ENCODE measurements at places on chromosomes 1 and 21.

GRCh38 chr1:188463919-188464318, 1635.2 kb downstream of the PLA2G4A start:
- DNase-seq = no peak

DNA sequence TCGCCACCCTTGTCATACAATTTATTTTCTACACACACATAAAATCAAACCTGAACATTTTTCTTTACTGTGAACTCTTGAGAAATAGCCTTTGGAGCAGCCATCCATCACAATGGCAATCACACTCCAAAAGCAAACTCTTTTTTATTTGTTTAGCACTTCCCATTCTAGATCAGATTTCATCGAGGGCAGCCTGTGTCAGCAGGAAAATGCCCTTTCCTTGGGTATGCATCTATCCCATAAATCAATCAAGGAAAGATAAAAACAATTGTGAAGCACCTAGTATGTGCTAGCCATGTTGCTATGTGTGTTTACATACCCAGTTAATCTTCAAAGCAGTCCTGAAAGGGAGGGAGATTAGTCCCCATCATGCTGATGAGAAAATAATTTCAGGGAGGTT, 484.1 kb upstream of the USP24 start:
- no peak for DNase-seq

- DNase-seq = no peak
These were observed 128.6 kb downstream of the PRDM2 start for GRCh38 chr1:13828454-13829151.

GRCh38 chr1:40808444-40808843, 24.9 kb downstream of the KCNQ4 start:
- no peak for DNase-seq

GRCh38 chr1:107255469-107255868, 114.6 kb downstream of the NTNG1 start:
- no peak for DNase-seq

GRCh38 chr21:31012133-31013089, 25.9 kb downstream of the KRTAP19-8 start:
- DNase-seq = no peak

- no peak for DNase-seq
These were observed 325.6 kb downstream of the DISC1 start for GRCh38 chr1:231952154-231952553.

GRCh38 chr1:107162745-107163144, 21.9 kb downstream of the NTNG1 start:
- DNase-seq = no peak
